ENCODE measurements at places on chromosomes 3 and 15.

GRCh38 chr3:29637068-29637467, 356.2 kb downstream of the RBMS3 start:
- no peak for ATAC-seq

- no peak for ATAC-seq
Observed at GRCh38 chr3:120143676-120144075, 49.4 kb upstream of the GSK3B start.

- no peak for ATAC-seq
Observed at GRCh38 chr15:26083457-26083856, 220.3 kb upstream of the ATP10A start.

DNA sequence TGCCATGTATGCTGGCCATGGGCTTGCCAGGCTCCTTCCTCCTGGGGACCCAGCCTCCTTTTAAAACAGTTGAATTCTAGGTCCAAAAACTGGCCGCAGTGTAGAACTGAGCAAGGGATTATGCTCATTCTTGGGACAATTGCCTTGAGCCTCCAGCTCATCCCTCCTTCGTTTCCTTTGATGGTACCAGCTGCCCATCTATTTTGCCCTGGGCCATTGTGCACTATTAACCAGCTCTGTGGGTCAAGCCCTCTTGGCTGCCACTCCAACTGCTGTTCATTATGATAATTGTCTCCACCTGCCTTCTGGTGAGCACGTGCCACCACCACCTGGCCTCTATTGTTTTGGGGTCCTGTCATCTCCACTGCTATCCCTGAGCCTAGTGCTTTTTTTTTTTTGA, 75.8 kb upstream of the SYN2 start:
- no peak for ATAC-seq

DNA sequence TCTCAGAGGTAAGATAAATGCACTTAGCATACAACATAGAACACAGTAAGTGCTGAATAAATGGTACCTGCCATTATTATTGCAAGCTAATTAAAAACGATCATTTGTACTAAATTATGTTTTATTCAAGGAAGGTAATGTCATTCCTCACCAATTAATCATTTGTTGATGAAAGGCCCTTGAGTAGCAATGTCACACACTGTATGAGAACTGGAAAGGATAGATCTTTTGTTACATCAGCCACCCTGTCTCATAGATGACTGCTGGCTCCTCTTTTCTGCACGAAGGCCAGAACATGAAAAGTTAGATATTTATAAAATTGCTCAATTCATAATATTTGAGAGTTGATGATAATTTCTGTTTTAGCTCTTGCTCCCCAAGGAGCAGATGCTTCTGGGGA, 415.4 kb downstream of the RBMS3 start:
- ATAC-seq: no peak
